ENCODE measurements at places on chromosomes 16 and 17.

DNA sequence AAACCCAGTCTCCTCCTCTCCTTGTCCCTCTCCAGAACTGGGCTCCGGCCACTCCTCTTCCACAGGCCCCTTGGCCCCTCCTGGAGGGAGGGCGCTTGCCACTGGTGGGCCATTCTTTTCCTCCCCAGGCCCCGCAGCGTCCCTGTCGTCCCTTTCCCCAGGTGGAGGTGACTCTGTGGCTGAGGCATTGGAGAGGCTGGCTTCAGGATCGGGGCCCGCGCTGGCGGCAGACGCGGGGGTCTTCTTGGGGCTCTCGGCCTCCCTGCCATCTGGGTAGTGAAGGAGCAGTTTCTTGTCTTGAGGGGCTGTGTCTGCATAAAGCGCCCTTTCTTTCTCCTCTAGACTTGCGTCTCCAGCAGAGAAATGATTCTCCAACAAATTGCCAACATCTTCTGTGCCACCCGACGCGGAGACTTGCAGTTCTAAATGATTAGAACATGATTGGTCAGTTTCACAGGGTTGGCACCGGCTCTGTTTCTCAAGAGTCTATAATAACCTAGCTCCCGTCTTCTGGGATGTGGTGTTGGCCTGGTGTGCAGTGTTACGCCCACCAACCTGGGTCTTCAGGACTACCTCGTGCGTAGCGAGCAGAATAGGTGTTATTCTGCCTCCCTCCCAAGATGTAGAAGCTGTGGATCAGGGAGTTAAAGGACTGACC is 34.1 kb downstream of the SRL start:
- no peak for DNase-seq

DNA sequence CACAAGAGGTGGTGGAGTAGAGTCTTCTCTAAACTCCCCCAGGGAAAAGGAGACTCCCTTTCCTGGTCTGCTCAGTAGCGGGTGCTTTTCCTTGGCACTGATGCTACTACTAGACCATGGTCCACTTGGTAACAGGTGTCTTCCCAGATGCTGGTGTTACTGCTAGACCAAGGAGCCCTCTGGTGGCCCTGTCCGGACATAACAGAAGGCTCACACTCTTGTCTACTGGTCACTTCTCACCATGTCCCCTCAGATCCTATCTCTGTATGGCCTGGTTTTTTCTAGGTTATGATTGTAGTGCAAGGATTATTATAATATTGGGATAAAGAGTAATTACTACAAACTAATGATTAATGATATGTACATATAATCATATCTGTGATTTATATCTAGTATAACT is 49.7 kb upstream of the ARL4D start:
- DNase-seq, result no peak

DNA sequence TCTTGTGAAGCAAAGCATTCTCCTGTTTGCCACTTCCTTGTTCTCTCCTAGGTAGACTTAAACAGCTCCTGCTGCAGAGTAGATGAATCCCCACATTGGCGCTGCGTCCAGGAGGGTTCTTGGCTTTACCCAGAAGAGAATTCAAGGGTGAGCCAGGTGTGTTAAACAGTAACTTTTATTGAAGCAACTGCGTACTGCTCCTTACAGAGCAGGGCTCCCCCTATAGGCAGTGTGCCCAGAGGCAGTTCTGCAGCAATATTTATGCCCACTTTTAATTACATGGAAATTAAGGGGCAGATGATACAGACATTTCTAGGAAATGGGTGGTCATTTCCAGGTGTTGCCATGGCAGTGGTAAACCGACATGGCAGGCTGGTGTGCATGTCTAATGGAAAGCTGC is 987.6 kb upstream of the RBFOX1 start:
- DNase-seq, result no peak

- peak; percentile 26 for DNase-seq
Measured at GRCh38 chr17:2485543-2485942, 26.1 kb downstream of the METTL16 start.

- DNase-seq, result no peak
Measured at GRCh38 chr17:82228278-82228841, 482 bp upstream of the SLC16A3 start.

GRCh38 chr17:59666235-59666634 is 41.0 kb downstream of the PTRH2 start:
- DNase-seq, result no peak

GRCh38 chr16:71933913-71934695 is 38.8 kb downstream of the IST1 start:
- DNase-seq, result no peak

DNA sequence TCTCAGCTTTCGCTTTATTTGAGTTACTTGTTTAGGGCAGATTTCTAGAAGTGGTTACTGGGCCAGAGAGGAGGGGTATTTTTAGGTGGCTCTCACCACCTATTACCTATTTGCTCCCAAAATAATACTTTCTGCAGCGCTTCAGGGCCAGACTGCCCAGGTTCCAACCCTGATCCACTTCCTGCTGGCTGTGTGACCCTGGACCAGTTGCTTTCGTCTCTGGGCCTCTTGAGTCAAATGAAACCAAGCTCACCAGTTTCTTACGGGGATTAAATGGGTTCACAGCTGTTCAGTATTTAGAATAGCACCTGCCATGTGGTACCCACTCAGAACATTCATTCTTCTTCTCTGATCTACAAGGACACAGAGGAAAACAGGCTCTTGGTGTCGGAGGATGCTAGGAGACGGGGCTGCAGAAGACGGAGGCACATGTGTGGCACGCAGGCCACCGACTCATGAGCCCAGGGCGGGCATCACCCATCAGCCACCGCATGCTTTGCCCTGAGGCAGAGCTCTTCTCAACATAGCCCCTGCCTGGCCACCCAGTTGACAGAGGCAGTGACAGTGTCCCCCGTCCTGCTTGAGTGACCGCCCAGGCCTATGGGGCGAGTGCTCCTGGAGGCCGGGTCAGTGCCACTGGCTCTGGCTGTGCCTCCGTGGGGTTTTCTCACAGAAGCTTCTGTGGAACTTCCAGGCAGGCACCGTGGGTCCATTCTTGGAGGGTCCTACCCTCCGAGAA is 149.0 kb upstream of the PLCG2 start:
- no peak for DNase-seq

DNA sequence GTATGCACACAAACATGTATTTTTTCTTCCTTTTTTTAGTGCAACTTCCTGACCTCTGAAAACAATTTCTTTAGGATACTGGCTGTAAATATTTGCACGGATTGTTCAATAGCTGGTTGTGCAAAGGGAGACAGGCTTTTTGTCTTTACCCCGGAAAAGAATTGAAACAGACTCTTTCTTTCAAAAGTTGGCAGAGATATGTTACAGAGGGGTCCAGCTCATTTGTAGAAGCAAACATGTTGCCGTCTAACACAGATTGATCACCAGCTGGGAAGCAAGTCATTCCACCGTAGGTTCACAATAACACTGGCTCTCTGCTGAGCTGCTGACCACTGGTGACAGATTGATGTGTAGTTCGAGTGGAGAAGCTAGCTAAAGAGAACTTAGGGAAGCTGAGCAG is 130.9 kb downstream of the STX8 start:
- DNase-seq, result no peak

DNA sequence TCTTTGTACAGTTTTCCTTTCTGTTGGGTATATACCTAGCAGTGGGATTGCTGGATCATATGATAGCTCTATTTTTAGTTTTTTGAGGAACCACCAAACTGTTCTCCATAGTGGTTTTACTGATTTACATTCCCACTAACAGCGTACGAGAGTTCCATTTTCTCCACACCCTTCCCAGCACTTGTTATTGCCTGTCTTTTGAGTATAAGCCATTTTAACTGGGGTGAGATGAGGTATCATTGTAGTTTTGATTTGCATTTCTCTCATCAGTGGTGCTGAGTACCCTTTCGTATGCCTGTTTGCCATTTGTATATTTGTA is 887 bp upstream of the EVI2B start:
- no peak for DNase-seq

GRCh38 chr17:63477480-63478440 is 899 bp downstream of the ACE start:
- peak; percentile 55 for DNase-seq

GRCh38 chr16:81384006-81384405 is 60.6 kb upstream of the CMIP start:
- DNase-seq, result no peak

DNA sequence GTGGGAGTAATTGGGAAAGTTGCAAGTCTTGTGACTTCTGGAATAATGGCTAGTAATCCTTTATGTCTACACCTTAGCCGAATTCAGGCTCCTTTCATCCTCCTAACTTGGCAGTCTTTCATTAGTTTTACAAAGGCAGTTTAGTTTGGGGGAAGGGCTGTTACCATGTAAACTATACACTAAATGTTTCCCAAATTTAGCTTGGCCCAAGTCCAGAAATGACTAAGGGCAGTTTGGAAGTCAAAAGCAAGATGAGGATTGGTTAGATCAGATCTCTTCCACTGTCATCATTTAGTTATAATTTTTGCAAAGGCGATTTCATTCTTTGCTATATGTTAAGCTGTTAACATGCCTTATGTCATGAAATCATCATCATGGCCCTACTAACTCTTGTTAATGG is 115.4 kb upstream of the CACNG3 start:
- no peak for DNase-seq

DNA sequence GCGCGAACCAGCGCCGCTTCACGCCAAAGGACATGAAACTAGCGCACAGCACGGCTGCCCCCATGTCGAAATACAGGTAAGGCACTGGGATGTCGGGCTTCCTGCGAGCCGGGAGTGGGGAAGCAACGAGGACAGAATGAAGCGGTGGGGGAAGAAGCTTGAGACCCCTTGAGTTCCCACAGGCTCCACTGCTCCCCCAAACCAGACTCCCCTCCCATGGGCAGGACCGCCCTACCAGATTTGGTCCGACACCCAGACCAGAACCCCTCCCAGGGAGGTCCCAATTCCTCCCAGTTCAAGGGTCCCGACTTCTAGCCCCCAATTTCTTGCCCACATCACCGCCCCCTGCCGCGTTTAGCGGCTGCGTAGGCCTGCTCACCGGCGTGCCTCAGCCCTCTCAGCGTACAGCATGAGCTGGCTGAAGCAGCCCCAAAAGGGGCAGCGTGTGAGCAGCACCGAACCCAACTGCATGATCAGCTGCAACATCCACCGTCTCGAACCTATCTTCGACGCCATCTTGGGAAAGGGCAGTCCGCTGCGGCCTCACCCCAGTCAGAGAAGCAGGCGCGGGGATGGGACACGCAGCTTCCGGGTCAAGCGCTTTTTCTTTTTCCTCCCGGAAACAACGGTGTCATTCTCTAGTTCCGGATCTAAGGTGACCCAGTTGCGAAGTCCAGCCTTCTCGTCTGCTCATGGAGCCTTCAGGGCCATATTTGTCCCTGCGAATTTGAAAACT is at the start of gene TMEM101:
Gene TMEM101, minus strand, starts transcription at position 527 of the 736 bp plus-strand sequence. Its CDS starts 11 bp downstream, at position 516.
- peak; percentile 82 for DNase-seq

DNA sequence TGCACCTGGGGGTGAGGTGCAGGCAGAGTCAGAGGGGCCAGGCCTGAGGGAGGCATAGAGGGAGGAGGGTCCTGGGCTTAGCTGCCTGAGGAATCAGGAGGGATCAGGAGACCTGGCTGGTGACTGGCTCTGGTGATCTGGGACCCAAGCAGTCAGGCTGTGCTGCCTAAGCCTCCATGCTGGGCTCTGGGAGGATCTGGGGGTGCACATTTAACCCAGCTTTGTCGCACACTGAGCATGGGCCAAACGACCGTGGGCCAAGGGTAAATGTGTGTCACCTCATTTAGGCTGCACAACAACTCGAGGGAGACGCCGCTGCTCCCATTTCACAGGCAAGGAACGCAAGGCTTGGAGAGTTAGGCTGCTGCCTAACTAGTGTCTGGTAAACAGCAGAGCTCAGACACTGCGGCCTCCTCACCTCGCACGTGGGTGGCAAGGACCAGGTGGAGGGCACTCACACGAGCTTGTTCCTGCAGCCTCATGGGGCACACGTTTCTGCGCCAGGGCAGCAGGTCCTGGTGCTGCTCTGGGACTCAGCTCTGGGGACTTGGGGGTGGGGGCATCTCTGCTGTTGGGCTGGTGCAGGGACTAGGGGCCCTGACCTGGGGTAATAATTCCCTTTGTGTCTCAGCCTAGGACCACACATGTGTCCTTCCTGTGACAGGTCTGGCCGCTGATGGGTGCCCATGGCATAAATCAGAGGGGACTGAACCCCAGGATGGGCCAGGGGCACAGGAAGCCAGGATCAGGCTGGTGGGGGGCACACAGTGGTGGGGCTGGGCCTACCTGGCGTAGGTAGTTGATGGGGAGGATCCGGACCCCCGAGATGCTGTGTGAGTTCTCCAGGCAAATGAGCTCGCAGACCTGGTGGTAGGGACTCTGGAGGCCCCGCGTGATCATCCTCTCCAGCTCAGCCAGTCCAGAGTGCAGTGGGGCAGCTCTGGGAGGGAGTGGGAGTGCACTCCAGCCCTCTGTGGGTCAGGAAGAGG is 18.7 kb downstream of the TMEM235 start:
- no peak for DNase-seq

DNA sequence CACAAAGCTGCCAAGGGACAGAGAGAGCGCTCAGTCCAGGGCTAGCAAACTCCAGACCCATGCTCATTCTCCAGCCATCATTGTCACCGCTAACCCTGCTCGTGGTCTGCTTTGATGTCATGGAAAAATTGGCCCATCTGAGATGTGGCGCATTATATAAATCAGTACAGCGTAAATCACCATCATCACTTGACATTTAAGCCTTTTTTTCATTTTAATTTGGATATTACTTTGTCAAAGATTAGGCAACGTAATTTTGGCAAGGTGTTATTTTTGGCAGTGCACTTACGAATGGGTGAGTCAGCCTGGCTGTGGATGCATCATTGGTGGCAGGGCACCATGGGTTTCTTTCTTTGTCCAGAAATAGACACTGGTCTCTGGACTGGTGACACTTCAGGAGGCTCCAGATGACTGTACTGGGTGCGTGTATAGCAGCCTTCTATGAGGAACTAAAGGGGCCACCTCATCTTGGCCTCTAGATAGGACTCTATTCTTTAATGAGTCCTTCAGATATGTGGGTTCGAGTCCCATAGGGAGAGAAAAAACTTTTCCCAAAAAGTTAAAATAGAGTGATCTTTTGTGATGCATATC is 166.3 kb downstream of the MSI2 start:
- DNase-seq, result no peak

- no peak for DNase-seq
Measured at GRCh38 chr17:29622337-29623282, at the start of gene CORO6. Gene CORO6, minus strand, starts transcription at chr17:29622912. Its CDS starts 1,491 bp downstream, at chr17:29621421.

Measured in NCI-H2171 (cell line).